Breast epithelium (tissue), 4 donors: ENCODE measurements at places on chromosomes 16 and 17. TPM values are rescaled to one million over a fixed set of nuclear protein-coding genes. Genes with fewer than 3 reads are reported as not detected.

The PDE6G gene
- not detected for total RNA-seq

The KRT39 gene
- total RNA-seq: not detected

DNA sequence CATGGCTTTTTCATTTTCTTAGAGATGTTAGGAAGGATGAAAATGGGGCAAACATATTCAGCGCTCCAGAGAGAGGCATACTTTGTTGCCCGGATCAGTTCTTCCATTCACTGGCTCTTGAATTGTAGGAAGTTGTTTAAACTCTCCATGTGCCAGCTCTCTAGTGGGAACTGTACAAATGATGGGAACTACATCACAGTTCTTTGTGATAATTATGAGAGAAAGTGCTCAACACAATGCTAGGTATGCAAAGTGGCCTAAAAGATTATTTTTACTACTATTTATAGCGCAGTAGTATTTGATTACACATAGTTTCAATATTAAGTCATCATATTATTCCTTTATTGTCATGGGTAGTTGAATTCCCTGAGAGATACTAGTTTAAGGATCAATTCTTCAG lies 268.5 kb downstream of the RBFOX1 start:
- no peak for DNase-seq
- no peaks in the 10 kb centered on the region for H3K27me3 ChIP-seq
- no peak overlapping the region for H3K27ac ChIP-seq
- no peak overlapping the region for H3K4me3 ChIP-seq

- no peaks in the 10 kb centered on the region for H3K27me3 ChIP-seq
- H3K4me1 ChIP-seq: no peaks in the 10 kb centered on the region
- no peak overlapping the region for H3K27ac ChIP-seq
- no peak for DNase-seq
Measured at GRCh38 chr16:23064639-23065038, 84.6 kb downstream of the USP31 start.

The SLFN14 gene
- total RNA-seq: not detected

DNA sequence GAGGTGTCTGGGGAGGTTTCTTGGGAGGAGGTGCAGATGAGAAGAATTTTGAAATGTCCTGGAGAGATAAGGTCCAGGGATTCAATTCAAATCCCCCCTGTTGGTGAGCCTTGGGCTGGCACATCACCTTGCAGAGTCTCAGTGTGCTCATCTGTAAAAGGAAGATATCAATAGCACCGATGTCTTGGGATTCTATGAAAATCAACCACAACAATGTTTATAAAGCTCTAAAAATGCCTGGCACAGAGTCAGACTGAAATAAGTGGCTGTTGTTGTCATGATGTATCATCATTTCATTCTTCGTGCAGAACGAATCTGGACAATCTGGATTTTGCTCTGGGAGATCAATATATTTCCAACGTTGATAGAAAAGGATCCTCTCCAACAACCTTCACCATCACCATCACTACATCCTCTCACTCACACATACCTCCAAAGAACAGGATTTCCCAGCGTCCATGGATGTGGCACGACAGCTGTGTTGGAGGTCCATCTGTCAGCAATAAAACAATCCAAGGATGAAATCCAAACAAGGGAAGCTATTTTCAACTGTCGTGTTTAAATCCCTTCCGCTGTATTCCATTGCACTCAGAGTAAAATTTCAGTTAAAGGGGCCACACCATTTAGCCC lies 393.7 kb upstream of the DYNLRB2 start:
- H3K4me1 ChIP-seq: no peaks in the 10 kb centered on the region
- DNase-seq: no peak
- H3K4me3 ChIP-seq: no peak overlapping the region
- no peak overlapping the region for H3K27ac ChIP-seq

The ITGA2B gene
- total RNA-seq: 1.2 TPM

DNA sequence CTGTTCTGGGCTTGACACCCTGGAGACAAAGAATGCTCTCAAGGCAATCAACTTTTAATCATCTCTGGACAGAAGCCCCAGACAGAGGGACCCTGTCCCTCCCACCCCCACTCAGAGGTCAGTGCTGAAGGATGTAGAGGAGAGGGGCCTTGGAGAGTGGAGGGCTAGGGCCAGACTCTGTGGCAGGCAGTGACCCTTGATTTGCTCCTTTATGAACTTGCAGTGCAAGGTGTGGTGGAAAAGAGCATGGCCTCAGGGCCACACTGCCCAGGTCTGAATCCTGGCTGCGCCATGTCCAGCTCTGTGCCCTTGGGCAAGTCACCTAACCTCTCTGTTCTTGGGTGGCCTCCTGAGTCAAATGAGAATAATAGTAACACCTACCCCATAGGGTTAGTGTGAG lies 134.3 kb downstream of the TMEM132E start:
- no peak overlapping the region for H3K4me3 ChIP-seq
- peaks cover 12% of the 10 kb centered on the region for H3K27me3 ChIP-seq
- DNase-seq: no peak
- no peak overlapping the region for H3K27ac ChIP-seq
- H3K4me1 ChIP-seq: no peaks in the 10 kb centered on the region

GRCh38 chr17:16150251-16150856 lies 65.0 kb downstream of the NCOR1 start:
- peak overlapping the region; percentile 41 for H3K27ac ChIP-seq
- H3K27me3 ChIP-seq: no peaks in the 10 kb centered on the region
- no peaks in the 10 kb centered on the region for H3K4me1 ChIP-seq
- no peak overlapping the region for H3K4me3 ChIP-seq

GRCh38 chr16:69867784-69868560 lies 83.2 kb upstream of the CLEC18A start:
- no peak for DNase-seq
- no peaks in the 10 kb centered on the region for H3K36me3 ChIP-seq
- no peak overlapping the region for H3K27ac ChIP-seq
- H3K4me1 ChIP-seq: no peaks in the 10 kb centered on the region

- H3K4me1 ChIP-seq: no peaks in the 10 kb centered on the region
- H3K27ac ChIP-seq: no peak overlapping the region
- H3K27me3 ChIP-seq: no peaks in the 10 kb centered on the region
- peaks cover 12% of the 10 kb centered on the region for H3K36me3 ChIP-seq
- H3K4me3 ChIP-seq: no peak overlapping the region
Measured at GRCh38 chr17:44854192-44854591, 6.5 kb downstream of the HIGD1B start.

The PLK1 gene
- total RNA-seq: 4.3 TPM

GRCh38 chr16:49337814-49338350 lies 35.7 kb upstream of the C16orf78 start:
- DNase-seq: no peak
- no peak overlapping the region for H3K27ac ChIP-seq
- H3K27me3 ChIP-seq: peaks cover 42% of the 10 kb centered on the region
- no peak overlapping the region for H3K4me3 ChIP-seq

DNA sequence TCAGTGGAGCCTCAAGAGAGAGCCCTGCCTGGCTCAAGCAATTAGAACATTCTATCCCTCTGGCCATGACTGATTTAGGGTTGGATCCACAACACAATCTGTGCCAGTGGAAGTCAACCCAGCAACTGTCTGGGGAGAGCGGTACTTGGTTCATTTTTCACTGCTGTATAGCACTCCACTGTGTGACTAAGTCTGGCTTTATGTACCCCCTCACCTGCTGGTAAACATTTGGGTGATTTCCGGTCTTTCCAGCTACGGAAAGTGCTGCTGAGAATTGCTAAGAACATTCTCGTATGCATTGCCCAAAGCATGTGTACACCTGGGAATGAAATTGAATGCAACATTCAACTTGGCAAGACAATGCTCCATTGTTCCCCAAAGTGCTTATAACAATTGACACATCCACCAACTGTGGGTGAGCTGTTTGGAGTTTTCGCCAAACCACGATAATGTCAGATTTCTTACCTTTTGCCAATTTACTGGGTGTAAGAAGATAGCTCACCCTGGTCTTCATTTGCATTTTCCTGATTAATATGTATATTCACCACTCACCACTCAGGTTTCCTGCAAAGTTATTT lies 63.5 kb upstream of the MED9 start:
- no peaks in the 10 kb centered on the region for H3K36me3 ChIP-seq
- no peak for DNase-seq
- H3K27ac ChIP-seq: peak overlapping the region; percentile 95
